ENCODE measurements at places on chromosomes 6 and 20. TPM values are rescaled to one million over a fixed set of nuclear protein-coding genes. Genes with fewer than 3 reads are reported as not detected.

Gene WFDC10B
- not detected for total RNA-seq

Gene POU3F2
- not detected for total RNA-seq

Gene CLIC5
- 0.52 TPM for total RNA-seq

Gene GJA10
- not detected for total RNA-seq

DNA sequence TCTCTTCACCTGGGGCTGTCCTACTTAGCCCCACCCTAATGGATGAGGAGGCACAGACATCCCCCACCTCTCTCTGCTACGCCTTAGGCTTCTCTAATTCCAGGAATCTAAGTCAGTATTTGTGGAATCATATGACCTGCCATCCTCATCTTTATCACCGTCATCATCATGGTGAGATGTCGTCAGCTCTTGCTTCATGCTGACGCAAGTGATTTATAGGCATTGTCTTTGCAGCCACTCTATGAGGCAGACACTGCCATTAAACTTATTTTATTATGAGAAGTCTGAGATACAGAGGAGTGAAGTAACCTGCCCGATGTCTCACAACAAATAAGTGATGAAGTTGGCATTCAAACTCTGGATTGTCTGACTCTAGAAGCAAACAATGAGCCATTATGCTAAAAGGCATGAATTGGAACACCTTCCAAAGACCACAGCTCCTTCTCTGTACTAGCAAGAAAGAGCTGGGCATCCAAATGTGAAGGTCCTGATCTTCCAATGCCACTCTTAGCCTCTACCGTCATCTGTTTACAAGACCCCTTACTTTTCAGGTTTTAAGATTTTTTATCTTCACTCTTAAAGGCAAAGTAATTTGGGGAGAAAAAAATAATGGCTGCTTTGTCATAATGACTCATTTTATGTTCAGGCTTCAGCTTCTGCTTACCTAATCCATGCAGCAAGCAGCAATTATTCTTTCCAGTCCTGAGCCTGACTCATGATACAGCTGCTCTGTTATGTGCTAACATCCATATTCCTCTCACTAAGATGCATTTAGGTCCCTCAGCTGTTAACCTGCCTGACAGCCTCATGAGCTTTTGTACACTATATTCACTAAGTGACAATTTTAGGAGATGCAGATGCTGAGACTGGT is 113.7 kb upstream of the BCLAF1 start:
- H3K36me3 ChIP-seq = no peaks in the 10 kb centered on the region
- DNase-seq = no peak
- H3K27me3 ChIP-seq = peaks cover 4% of the 10 kb centered on the region
- H3K4me1 ChIP-seq = no peaks in the 10 kb centered on the region

DNA sequence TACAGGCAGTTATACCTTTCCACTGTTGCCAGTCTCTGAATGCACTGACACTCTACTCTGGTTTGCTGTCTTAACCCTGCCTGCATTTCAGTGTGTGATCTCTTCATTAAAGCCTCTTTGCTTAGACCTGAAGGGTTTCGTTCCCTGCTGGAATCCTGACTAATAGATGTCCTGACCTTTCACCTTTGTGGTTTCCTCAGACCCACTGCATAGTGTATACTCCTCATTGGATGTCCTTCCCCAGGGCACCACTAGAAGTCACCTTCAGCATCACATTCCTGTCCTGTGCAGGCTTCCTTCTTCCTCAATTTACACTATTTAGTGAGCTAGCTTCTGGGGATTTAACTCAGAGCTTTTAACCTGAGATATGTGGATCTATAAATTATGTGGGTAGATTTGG is 120.6 kb downstream of the RCAN2 start:
- H3K4me3 ChIP-seq = no peak overlapping the region
- no peak for DNase-seq
- H3K4me1 ChIP-seq = no peaks in the 10 kb centered on the region
- H3K27me3 ChIP-seq = peaks cover 3% of the 10 kb centered on the region
- no peak overlapping the region for H3K27ac ChIP-seq

DNA sequence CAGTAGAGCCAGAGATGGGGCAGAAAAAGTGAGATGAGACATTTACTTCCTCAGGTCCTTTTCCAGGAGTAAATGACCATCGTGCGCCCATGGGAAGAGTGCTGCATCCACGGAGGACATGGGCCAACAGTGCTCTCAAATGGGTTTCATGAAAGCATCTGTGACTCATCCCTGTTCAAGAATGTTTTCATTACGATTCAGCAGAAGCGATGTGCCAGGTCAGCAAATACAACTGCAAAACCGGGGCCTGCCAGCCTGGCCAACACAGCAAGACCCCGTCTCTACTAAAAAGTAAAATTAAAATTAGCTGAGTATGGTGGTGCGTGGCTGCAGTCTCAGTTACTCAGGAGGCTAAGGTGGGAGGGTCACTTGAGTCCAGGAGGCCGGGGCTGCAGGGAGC is 125.1 kb downstream of the LY86 start:
- H3K27me3 ChIP-seq = peaks cover 5% of the 10 kb centered on the region
- no peak overlapping the region for H3K27ac ChIP-seq
- H3K4me1 ChIP-seq = peaks cover 32% of the 10 kb centered on the region
- no peak for DNase-seq
- H3K4me3 ChIP-seq = no peak overlapping the region

DNA sequence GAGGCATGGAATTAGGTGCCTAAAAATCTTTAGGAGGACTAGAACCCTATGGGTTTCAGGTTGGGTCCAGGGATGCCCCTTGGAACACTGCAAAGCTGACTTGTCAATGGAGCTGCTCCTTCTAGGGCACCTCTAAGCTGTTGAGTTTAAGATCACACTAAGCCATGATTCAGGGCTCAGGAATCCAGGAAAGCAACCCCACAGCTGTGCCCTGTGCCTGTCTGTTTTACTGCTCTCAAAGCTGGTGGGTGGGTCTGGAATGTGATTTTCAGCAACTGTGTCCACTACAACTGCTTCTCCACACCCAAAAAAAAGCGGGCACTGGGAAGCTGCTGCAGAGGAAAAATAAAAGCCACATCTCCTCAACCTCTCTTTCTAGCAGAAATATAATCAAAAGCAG is 310.4 kb upstream of the MOCS1 start:
- no peak overlapping the region for H3K27ac ChIP-seq
- H3K27me3 ChIP-seq = peaks cover 4% of the 10 kb centered on the region
- H3K36me3 ChIP-seq = no peaks in the 10 kb centered on the region
- no peaks in the 10 kb centered on the region for H3K4me1 ChIP-seq
- H3K4me3 ChIP-seq = no peak overlapping the region

DNA sequence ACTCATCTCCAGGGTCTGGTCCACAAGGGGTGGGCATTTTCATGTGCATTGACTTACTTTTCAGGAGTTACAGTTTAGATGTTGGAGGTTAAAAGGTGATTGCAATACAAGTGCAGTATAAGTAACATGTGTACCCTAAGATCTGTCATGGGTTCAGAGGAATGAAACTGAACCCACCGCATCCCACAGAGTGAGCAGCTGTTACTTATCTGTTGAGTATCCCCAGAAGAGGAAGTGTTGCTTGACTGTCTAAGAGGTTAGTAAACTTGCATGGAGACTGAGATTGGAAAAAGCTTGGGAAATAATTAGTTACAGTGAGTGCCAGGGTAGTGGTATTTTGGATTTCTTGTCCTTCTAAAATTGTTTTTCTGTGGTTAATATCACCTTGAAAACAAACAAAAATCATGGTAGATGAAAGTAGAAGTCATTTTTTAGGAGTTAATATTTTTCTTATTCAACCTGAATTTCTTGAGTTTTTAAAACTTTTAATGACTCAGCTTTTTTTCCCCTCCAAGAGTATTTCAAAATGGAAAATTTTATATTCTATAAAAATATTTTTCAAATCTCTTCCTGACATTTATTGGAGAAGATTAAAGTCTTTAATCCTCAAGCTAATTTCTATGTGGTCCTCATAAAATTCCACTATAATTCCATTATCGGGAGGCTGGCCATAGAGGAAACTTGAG is 306.1 kb downstream of the ZNF217 start:
- H3K36me3 ChIP-seq = peaks cover 8% of the 10 kb centered on the region
- H3K27ac ChIP-seq = no peak overlapping the region
- H3K4me3 ChIP-seq = no peak overlapping the region
- H3K4me1 ChIP-seq = no peaks in the 10 kb centered on the region

GRCh38 chr20:40196846-40197436 is 492.1 kb downstream of the MAFB start:
- no peaks in the 10 kb centered on the region for H3K36me3 ChIP-seq
- H3K4me3 ChIP-seq = no peak overlapping the region
- H3K4me1 ChIP-seq = no peaks in the 10 kb centered on the region
- DNase-seq = no peak
- H3K27me3 ChIP-seq = no peaks in the 10 kb centered on the region

DNA sequence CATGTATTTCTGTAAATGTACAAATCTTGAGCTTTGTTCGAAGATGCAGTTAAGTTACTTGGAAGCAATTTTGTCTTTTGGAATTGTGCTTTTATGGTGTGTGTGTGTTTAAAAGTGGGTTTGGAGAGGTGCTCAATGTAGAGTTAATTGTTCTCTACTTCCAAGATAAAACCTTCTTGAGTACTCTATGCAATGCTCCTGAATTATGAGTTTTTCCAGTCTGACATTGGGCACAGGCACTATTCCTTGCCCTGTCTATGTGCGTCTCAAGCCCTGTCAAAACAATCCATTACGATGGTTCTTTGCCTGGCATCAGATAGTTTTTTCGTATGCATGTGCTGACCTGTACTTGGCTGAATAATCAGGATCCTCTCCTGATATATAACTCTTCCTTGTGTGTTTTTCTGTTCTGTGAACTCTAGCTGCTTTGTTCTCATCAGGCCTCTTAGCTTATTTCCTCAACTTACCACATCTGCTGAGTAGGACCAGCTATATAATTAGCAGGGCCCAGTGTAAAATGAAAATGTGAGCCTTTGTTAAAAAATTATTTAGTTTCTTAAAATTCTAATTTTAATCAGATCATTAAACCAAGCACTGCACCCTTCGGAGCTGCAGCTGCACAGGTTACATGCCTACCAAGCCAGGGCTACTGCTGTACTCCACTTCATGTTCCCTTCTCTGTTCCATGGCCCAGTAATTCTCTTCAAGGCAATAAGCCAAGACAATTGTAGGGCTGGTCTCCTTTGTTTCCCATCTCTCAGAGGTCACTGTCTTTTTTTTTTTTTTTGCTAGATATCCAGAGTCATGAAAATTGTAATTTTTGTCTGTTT is 160.1 kb downstream of the ZFAND3 start:
- DNase-seq = no peak
- no peak overlapping the region for H3K27ac ChIP-seq
- H3K36me3 ChIP-seq = peaks cover 3% of the 10 kb centered on the region
- no peak overlapping the region for H3K4me3 ChIP-seq
- no peaks in the 10 kb centered on the region for H3K27me3 ChIP-seq

GRCh38 chr6:43873806-43874714 is 104.0 kb downstream of the VEGFA start:
- H3K36me3 ChIP-seq = no peaks in the 10 kb centered on the region
- no peaks in the 10 kb centered on the region for H3K27me3 ChIP-seq
- H3K27ac ChIP-seq = no peak overlapping the region
- DNase-seq = no peak
- H3K4me3 ChIP-seq = no peak overlapping the region
- no peaks in the 10 kb centered on the region for H3K4me1 ChIP-seq

GRCh38 chr20:19740512-19740911 is 17.5 kb upstream of the RIN2 start:
- no peaks in the 10 kb centered on the region for H3K36me3 ChIP-seq
- H3K4me3 ChIP-seq = no peak overlapping the region
- H3K27ac ChIP-seq = no peak overlapping the region
- H3K4me1 ChIP-seq = peaks cover 12% of the 10 kb centered on the region

- no peaks in the 10 kb centered on the region for H3K27me3 ChIP-seq
- no peak overlapping the region for H3K4me3 ChIP-seq
- H3K36me3 ChIP-seq = no peaks in the 10 kb centered on the region
Measured at GRCh38 chr6:4185419-4185818, 50.0 kb upstream of the ECI2 start.

DNA sequence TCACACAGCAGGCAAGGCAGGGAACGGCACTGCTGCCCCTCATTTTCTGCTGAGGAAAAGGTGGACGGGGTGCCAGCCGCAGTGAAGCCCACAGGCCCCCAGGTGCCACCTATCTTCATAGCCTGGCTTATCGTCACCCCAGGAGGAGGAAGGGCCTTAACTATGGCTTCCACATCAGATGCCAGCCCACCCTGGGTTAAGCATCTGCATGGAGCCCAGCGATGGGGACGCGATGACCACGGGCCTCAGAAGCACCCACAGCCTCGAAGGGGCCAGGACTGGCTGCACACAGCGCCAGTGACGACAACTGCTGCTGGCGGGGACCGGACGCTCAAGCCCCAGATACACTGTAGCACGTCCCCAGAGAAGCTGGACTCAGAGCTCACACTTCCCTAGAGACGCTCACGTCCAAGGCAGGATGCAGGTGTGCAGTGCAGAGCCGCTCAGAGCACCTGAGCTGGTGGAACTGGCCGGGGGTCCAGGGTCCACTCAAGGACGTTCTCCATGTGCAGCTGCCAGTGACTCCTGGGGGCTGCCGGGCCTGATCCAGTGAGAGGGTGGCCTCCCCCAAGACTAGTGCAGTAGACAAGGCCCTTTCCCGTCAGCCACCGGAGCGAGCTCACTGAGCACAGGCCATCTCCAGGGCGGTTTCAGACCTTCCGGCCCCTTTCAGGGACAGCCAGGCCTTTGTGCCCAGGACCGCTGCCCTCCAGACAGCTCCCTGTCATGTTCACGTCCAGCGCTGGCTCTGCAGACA is 83.0 kb downstream of the YTHDF1 start:
- no peak for DNase-seq
- no peak overlapping the region for H3K27ac ChIP-seq
- H3K4me3 ChIP-seq = no peak overlapping the region
- no peaks in the 10 kb centered on the region for H3K36me3 ChIP-seq
- peaks cover 14% of the 10 kb centered on the region for H3K27me3 ChIP-seq
- no peaks in the 10 kb centered on the region for H3K4me1 ChIP-seq

DNA sequence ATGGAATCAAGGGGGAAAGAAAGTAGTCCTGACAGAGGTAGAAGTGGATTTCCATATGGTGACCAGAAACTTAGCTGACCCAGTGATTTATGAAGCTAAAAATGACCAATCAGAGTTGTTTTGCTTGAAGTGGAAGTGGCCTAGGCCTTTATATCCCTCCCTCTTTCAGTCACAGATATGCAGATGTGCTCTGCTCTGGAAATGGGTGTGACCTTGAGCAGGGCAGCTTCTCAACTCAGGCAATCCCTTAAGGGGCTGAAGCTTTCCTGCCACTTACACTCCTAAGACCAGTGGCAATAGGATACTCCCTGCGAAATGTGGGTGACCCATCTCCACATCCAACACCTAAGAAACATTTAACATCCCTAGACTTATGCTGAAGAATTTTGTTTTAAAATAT is 256.6 kb downstream of the EYS start:
- no peak overlapping the region for H3K27ac ChIP-seq
- H3K36me3 ChIP-seq = no peaks in the 10 kb centered on the region
- H3K4me1 ChIP-seq = no peaks in the 10 kb centered on the region

GRCh38 chr6:45830441-45831139 is 185.1 kb downstream of the CLIC5 start:
- peaks cover 6% of the 10 kb centered on the region for H3K27me3 ChIP-seq
- H3K36me3 ChIP-seq = no peaks in the 10 kb centered on the region
- peak overlapping the region; percentile 75 for H3K27ac ChIP-seq
- peak overlapping the region; percentile 25 for H3K4me3 ChIP-seq
- peaks cover 24% of the 10 kb centered on the region for H3K4me1 ChIP-seq

Data from activated naive CD4-positive, alpha-beta T cell treated with anti-CD3 and anti-CD28 coated beads for 36 hours (primary cell).